Renal cortex interstitium (tissue), 15 donors: ENCODE measurements at places on chromosomes 16 and 17. TPM values are rescaled to one million over a fixed set of nuclear protein-coding genes. Genes with fewer than 3 reads are reported as not detected.

- DNase-seq, result no peak
Observed at GRCh38 chr16:84514874-84515835, 10.7 kb upstream of the MEAK7 start.

DNA sequence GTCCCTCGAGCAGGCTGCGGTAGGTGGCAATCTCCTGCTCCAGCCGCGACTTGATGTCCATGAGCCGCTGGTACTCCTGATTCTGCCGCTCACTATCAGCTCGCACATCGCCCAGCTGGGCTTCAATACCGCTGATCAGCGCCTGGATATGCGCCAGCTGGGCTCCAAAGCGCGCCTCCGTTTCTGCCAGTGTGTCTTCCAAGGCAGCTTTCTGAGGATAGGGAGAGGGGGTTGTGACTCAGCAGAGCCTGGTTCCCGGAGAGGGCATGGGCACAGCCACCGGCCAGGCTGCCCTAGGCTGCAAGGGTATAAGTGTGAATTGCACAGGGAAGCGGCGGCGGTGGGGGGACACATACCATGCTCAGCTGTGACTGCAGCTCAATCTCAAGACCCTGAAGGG, 4.3 kb downstream of the KRT19 start:
- no peak for DNase-seq

DNA sequence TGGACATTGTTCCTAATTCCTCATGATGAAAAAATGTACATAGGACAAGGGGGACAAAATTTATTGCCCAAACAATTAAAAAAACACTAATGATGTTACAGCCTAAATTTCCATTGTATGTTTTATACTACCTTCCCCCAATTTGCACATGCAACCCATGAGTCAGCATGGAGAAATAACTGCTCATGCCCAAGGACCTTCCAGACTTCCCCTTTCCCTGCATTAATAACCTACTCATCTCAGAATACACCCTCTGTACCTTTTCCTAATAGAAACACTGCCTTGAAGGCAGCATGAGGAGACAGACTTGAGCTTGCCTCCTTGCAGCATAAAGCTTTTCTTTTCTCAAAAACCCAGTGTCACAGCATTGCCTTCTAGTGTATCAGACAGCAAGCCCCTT, 2402.8 kb downstream of the TP53TG3F start:
- no peak for DNase-seq

GRCh38 chr17:54172985-54173316, 350.2 kb downstream of the KIF2B start:
- DNase-seq, result no peak

- no peak for DNase-seq
Observed at GRCh38 chr16:8571061-8571596, 19.2 kb downstream of the TMEM114 start.

DNA sequence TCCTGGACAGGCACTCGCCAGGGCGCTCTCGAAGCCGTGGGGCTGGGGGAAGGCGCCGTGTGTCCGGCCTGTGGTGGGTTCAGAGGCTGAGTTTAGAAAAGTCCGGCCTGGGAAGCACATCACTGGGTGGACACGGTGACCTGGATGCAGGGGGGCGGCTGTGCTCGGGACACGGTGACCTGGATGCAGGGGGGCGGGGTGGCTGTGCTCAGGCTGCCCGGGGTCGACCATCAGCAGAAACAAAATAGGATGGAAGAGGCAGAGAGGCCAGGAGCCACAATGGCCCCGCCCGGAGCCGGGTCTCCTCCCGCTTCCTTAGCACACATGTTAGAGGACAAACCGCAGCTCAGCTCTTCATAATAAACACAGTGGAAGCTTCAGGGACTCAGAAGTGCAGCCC, 43.2 kb upstream of the GNG13 start:
- DNase-seq, result no peak

DNA sequence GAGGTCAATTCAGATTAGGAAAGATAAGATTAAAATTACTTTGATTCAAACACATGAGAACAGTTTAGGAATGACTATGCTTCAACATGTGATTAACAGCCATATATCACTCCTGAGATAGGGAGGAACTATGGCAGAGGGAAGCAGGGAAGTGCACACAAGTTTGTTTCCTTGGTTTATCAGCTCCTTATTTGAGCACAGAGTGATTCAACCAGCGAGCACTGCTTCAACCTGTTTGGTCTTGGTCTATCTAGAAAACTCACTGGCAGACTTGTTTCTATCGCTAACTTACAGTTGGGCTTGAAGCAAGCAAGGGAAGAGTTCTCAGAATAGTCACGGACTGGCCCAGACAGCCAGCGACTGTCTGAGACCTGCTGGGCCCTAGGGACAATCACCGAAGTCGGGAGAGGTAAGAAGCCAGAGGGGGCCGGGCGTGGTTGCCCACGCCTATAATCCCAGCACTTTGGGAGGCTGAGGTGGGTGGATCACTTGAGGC, 23.5 kb downstream of the TUBG1 start:
- no peak for DNase-seq

GRCh38 chr16:54194334-54194743, 92.2 kb downstream of the IRX3 start:
- DNase-seq, result no peak

GRCh38 chr16:600781-601180, 10.9 kb downstream of the RAB40C start:
- DNase-seq, result no peak

- DNase-seq, result peak; percentile 63
Observed at GRCh38 chr16:66357523-66357928, 9.0 kb upstream of the CDH5 start.

Gene USP43
- polyA plus RNA-seq, result 8.7 TPM

Gene PRSS22
- 2.8 TPM for polyA plus RNA-seq

Gene PFAS
- 46.6 TPM for polyA plus RNA-seq

Gene LGALS9C
- polyA plus RNA-seq, result 0.15 TPM

Gene GPRC5C
- 86.9 TPM for polyA plus RNA-seq

Gene TBC1D3C
- polyA plus RNA-seq, result not detected
